Posterior vena cava (tissue), 2 donors: ENCODE measurements at places on chromosomes 2 and 18. TPM values are rescaled to one million over a fixed set of nuclear protein-coding genes. Genes with fewer than 3 reads are reported as not detected.

The POTEJ gene
- not detected for total RNA-seq

DNA sequence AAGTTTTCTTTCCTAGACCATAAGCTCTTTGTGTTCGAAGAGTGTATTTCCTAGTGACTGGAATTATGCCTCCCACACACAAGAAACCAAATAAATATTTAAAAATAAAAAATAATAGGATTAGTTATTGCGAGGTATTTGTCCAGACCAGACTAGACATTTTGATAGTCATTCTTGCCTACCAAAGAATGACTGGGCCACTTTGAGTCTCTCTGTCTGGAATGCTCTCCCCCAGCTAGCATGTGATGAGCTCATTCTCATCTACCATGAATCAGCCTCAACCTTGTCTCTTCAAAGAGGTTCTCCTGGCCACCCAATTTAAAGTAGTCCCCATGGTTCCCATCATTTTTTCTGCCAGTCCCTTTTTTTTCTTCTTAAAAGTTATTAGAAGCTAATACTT, 13.9 kb upstream of the DSC1 start:
- no peak for DNase-seq

GRCh38 chr18:51686590-51686989, 489.1 kb upstream of the MEX3C start:
- no peak for DNase-seq

GRCh38 chr2:105773568-105773967, 28.9 kb downstream of the NCK2 start:
- no peak for DNase-seq

GRCh38 chr2:158512323-158512722, 55.6 kb downstream of the PKP4 start:
- no peak for DNase-seq

The L3MBTL4 gene
- 10.5 TPM for total RNA-seq

DNA sequence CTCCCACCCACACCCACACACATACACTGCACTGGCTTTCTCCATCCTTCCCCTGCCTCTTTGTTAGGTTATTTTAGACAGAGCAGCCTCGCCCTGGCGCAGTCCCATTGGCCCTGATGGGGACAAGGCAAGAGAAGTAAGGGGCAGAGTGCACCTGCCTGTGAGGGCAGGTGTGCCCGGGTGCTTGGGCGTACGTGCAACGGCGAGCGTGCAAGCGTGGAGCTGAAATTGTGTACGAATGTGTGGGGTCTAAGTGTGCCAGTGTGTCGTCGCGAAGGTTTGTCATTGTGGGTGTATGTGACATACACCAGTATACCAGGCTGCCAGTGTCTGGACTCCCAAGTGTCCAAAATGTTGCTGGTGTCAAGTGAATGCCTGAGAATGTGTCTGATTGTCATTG, 544 bp downstream of the LRATD1 start:
- no peak for DNase-seq

- no peak for DNase-seq
These were observed 3.0 kb upstream of the ST8SIA5 start for GRCh38 chr18:46759890-46760289.

The PDCD1 gene
- 0.38 TPM for total RNA-seq

The PLEK gene
- total RNA-seq = 10.8 TPM

DNA sequence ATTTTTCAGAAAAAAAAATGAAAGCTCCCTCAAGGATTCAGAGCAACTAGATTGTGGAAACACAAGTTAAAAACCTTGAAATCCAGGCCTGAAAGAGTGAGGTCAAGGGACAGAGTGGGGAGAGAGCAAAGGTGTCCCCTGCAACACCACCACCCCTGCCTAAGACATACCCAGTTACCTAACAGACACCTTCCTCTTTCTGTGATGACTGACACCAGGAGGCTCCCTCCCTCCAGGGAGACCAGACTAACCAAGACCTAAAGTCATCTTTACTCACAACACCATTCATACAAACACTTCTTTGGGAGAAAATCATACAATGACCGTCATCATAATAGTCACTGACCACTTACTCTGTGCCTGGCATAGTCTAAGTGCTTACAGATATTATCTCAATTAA, 151.8 kb upstream of the NABP1 start:
- DNase-seq = no peak

DNA sequence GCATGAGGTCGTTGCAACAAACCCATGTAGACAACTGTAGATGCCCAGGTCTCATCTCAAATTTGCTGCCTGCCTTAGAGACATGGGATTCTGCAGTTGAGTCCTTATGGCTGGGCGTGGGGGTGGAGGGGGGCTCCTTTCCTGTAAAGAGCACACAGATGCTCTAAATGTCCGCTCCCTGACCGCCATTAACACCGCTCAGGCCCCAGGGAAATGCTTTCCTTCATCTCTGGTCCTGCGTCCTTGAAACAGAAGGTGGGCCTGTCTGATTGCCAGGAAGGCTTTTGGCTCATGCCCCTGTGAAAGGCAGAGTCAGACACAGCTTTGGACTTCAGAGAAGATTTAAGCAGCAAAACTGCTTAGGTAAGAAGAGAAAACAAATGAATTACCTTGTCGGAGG, 25.7 kb downstream of the GPR39 start:
- DNase-seq = no peak

DNA sequence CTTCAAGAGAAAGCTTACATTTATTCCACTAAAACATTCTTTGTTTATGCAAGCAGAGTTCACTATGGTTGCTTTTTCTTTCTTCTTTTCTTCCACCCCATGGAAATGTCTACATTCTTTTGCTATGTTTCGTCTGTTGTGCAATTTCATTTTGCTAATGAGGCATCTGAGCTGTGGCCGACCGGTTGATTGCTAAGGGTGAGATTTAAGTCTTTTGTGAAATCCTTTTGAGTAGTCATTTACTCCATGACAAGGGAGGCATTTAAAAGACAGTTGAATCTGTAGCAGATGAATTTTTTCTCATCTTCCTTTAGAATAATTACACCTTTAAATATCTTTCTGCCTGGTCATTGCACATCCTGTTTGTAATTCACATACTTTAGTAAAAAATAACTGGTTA, 324.1 kb upstream of the THUMPD2 start:
- DNase-seq = no peak

DNA sequence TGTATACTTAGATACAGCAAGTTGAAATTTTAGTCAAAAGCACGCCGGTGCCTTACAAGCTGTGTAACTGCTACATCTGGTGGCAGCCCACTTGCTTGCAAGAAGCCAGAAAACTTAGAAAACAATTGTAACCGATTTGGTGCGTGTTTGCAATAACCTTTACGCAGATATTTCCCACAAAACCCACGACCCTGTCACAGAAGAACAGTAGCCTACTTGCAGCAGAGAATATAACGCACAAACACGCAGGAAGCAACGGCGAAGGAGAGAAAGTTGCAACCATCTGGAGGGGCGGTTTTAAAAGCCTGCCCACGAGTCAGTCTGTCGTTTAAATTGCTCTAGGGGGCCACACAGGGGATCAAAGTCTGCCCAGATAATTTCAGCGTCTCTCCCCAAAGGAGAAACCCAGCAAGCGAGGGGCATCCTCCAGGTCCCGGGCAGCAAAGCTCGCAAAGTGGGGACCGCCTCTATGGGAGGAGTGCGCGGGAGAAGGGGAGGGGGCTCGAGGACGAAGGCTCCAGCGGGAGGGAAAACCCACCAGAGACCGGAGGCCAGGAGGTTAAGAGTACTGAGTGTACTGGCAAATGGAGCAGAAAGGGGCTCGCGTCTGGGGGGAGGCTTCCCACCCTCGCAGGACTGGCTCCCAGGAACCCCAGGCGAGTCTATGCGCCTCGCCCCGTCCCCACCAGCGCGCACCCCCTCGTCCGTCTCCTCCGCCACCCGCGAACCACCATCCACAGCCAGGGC, 1.1 kb downstream of the TLK1 start:
- DNase-seq = peak; percentile 86

DNA sequence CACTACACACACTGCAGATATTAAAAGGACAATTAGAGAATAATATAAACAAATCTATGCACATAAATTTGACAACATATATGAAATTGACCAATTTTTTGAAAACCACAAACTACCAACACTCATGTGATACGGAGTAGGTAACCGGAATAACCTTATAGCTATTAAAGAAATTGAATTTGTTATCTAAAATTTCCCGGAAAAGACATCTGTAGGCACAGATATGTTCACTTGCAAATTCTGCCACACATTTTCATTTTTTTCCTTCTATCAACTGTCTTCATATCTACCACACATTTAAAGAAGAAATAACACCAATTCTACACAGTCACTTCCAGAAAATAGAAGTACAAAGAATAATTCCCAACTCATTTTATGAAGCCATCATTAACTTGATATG, 22.4 kb downstream of the NLRC4 start:
- no peak for DNase-seq

DNA sequence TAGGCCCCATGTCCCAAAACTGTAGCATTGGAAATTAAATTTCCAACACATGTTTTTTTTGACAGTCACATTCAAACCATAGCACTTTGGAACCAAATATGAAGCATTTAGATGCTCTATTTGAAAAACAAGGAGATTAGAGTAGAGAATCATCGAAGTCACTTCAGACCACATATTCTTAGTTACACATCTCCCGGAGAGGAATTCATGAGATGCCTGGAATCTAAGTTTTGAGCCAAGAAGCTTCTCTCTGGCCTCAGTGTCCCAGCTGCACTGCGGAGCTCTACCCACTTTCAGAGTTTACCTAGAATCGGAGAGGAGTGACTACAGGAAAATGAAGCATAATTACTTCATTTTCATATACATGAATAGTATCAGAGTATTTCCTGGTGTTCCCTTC, 385.9 kb downstream of the TNS1 start:
- no peak for DNase-seq

DNA sequence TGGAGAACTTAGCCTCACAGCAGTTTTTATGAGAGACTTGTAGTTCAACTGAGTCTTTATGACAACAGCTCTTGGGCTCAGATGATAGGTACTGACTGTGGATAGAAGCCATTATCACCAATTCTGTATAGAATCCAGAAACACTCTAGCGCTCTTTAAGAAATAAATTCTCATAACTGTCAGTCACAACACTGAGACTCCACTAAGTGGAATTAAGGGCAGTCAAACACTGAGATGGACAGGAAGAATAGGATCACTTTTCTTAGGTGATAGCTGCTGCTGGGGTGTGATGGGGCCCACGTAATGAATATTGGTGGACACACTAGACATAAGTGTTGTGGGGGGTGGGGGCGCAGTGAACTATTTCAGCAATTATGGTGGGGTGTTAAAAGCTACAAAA, 1691.8 kb upstream of the LRRTM1 start:
- DNase-seq = no peak

GRCh38 chr2:8241317-8241716, 440.5 kb upstream of the ID2 start:
- DNase-seq = no peak

The ASXL3 gene
- total RNA-seq = 4.3 TPM

The CXCR1 gene
- 2.5 TPM for total RNA-seq

The ALKAL2 gene
- 63.8 TPM for total RNA-seq

The ST6GAL2 gene
- 15.5 TPM for total RNA-seq

DNA sequence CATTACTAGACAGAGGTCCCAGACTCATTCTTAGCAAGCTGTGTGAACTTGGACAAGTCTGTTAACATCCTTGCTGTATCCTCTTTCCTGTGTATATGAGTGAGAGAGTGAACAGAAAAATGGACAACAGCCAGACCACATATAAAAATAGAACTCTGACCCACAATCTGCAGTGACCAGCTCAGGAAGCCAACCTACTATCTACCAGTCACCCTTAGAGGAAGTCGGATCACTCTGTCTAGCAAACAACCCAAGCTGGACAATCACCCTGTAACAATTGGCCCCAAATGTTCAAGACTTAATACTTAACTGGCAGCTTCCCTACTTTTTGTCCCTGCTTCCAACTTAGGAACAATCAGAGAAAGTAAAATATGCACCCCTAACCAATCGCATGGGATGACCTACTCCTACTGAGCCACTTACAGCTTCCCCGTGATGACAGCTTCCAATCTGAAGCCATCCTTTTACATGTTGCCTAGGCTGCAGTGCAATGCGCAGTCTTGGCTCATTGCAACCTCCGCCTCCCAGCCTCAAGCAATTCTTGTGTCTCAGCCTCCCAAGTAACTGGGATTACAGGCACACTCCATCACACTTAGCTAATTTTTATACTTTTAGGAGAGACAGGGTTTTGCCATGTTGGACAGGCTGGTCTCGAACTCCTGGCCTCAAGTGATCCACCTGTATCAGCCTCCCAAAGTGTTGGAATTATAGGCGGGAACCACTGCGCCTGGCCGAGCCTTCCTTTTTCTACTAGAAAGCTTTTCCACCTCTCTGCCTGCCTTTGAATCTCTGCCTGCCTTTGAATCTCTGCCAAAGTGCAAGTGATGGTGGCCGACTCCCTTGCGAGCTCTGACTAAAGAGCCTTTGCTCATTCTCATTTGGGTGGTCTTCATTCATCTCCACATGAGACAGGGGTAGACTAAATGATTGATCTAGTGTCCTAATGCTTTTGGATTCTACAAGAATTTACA, 158.3 kb upstream of the NDUFV2 start:
- DNase-seq = no peak

DNA sequence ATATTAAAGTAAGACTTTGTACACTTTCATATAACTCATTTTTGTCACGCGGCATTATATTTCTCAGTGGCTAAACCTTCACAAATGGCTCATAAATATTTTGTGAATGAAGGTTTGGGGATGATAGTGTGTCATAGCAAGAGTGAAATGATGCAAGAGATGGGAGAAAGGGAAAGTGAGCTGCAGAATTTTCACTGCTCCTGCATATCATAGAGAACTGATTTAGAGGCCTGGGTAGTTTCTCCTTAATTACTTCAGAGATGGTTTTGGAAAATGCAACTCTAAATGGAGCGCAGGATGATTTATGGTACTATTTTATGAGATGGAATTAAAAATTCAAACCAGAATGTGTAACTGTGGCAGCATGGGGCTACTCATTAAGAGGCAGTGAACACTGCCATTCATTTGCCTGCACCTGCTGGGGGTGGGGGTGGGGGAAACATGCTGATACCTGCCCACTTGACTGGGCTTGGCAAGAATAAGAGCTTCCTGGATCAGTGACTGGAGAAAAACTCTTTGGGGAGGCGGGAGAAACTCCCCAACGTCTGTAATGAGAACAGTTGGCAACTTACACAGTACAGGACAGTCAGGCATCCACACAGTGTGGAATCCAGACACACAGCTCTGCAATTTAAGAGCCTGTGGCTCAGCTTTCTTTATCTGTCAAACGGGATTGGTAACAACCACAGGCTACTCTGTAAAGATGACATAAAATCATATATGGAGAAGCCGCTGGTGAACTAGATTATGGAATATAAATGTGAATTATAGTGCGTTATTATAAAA, 941.9 kb downstream of the SLC4A3 start:
- no peak for DNase-seq

The IL36RN gene
- total RNA-seq = not detected

DNA sequence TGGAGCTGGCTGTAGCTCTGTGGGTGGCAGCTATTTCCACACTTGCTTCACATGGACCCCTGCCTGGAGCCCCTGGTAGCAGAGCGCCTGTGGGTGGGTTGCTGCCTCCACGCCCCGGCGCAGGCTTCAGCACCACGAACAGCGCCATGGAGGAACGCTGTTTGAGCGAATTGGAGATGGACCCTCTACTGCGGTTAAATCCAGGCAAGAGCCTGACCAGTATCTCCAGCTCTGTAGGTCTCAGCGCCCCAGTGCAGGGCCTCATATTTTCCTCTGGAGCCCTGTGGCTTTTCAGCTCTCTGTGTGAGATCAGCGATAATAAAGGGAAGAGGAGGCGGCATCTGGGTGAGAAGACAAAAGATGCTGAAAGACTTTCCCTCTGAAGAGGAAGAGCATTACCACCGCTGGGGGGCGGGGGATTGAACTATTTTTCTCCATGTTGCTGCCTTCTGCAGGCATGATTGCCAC, 12.0 kb downstream of the ONECUT2 start:
- no peak for DNase-seq

GRCh38 chr2:223542501-223542900, 59.7 kb downstream of the SCG2 start:
- no peak for DNase-seq
